ENCODE measurements at places on chromosomes 12 and 14.
A peak's percentile ranks its signal among the peaks of the same experiment; 100 is the strongest.

DNA sequence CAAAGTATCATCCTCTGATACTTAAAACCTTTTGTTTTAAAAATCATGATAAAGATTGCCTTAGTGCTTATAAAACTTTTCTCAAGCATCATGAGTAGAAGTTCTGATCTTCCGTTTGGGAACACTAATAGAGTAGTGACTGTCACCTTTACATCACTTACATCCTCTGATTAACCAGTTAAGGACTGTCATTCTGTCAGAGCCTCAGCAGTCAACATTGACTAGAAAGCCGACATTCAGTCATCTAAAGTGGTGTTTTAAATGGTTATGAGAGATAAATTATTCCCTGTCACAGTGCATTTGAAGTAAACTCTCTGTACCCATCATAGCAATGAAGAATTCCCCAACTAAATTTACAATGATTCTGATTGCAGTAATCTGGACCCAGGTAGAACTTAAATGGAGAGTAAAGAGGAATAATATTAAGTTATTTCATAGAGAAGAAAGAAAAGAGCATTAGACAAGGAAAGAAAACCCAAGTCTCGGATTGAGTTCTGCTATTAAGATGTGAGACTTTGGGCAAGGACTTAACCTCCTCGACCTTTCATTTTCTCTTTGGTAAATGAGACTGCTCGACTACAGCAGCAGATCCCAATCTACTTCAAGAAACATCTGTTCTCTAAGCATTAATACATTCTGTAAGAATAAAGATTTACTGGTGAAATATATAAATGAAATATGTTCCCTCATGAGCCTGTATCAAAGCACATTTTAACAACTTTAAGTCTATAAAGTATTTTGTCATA lies 563.9 kb upstream of the LMO3 start:
- no peak for DNase-seq

DNA sequence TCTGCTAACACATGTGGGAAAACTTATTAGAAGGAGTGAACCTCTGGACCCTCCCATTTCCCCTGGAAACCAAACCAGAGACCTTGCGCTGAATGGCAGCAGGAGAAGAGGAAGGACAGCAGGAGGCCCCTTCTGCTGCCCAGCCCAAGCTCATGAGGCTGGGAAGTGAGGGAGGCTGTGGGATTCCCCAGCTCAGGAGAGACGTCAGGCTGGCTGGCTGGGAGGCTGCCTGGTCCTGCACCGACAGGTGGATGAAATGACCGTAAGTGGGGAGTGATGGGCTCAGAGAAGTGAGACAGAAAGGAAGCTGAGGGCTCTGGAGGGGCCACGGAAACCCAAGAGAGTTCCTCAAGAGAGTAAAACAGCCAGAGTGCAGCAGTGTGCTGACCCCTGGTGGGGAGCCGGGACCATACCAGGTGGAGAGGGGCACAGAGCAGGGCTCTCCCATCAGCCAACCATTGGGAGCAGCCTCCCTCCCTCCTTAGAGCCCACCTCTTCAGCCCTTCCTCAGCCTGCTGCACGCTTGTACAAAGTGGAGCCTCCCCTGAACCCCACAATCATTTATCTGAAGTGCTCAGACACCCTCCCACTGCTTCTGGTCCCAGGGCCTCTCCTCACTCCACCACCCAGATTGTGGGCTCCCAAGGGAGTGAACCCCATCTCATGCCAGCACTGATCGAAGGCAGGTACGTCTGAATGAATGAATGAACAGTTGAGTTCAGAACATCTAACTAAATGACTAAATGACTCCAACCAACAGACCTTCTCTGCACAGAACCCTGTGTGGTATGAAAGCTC lies 14.0 kb downstream of the TAMALIN start:
- DNase-seq: peak; percentile 81

GRCh38 chr14:99174081-99174769 lies 97.8 kb downstream of the BCL11B start:
- no peak for DNase-seq

GRCh38 chr12:951176-951575 lies 1.7 kb upstream of the RAD52 start:
- no peak for DNase-seq

- DNase-seq: no peak
Measured at GRCh38 chr12:76890151-76891143, 11.6 kb upstream of the CSRP2 start.

DNA sequence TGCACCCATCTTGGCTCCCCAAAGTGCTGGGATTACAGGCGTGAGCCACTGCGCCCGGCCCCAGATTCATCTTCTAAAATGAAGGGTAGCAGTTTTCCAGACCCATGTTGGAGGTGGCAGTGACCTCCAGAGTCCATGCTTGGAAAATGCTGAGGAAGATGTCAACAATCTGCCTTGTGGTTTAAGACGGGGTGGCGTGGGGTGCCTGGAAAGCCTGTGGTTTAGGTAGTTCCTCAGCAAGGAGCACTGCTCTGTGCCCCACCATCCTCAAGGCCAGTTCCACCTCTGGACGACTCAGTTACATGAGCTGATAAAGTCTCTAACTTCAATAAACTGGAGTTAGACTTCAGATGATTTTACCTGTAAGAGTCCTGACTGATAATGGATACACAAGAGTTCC lies 48.6 kb downstream of the DRAM1 start:
- DNase-seq: no peak

DNA sequence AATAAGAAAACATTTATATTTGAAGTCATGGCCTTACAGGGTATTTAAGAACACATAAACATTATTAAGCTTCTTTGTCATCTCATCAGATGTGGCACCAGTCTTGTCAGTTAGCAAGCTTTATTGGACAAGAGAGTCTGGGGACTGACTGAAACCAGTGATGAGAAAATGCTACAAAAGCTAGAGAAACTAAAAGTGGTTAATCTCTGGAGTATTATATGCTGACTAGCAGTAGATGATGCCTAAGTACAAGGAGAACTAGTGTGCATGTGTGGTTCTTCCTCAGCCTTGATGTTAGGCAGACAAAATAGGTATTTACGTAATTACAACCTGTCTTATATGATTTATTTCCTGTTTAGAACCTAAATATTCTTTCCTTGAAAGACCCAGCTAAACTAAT lies 176.5 kb downstream of the CPNE8 start:
- DNase-seq: no peak

GRCh38 chr12:124296916-124297351 lies 2.0 kb downstream of the RFLNA start:
- no peak for DNase-seq

- no peak for DNase-seq
Measured at GRCh38 chr12:104094284-104094683, 30.0 kb downstream of the HCFC2 start.

DNA sequence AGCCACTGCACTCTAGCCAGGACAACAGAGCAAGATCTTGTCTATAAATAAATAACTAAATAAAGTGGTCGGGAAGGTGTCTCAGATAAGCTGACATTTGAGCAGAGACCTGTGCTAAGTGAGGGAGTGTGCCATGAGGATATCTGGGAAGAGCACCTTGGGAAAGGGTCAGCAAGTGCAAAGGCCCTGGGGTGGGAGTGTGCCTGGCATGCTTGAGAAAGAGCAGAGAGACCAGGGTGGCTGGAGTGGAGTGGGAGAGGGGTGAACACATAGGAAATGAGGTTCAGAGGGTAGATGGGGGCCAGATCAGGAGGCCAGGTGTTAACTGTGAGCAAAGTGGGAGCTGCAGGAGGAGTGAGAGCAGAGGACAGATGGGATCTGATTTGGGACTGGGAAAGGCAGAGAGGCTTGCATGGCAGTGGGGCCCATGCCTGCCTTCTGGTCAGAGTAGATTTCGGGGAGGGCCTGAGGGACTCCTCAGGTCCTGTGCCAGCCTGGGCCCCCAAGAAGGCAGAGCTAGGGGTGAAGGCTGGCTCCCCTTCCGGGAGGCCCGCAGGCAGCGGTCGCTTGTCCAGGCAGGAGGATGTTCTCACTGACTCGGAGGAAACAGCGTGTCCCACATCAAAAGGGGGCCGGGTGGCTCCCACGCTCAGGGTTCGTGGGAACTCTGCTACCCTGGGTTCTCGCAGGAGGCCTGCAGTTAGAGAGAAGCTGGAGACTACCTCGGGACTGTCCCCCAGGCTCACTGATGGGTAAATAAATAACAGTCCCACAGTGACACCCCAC lies 32.6 kb downstream of the DTX1 start:
- no peak for DNase-seq

GRCh38 chr12:90024262-90024661 lies 315.6 kb upstream of the ATP2B1 start:
- DNase-seq: peak; percentile 14

GRCh38 chr12:96371790-96372699 lies 28.2 kb downstream of the CDK17 start:
- DNase-seq: no peak

DNA sequence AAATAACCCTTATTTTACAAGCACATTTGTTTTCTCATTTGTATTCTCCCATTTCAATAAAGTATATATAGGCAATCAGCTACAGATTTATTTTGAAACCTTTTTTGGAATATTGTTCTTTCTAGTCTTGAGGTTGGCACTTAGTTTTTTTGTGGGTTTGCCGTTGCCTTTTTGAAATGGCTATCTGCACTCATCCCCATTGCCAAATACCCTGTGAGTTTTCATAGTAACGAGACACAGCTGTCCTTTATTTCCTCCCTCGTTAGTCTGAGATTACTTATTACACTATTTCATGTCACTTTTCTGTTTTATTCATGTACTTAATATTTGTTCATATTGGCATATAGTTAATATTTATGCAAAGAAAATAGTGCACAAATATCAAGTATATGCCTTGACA lies 1104.0 kb downstream of the SLC6A15 start:
- no peak for DNase-seq

DNA sequence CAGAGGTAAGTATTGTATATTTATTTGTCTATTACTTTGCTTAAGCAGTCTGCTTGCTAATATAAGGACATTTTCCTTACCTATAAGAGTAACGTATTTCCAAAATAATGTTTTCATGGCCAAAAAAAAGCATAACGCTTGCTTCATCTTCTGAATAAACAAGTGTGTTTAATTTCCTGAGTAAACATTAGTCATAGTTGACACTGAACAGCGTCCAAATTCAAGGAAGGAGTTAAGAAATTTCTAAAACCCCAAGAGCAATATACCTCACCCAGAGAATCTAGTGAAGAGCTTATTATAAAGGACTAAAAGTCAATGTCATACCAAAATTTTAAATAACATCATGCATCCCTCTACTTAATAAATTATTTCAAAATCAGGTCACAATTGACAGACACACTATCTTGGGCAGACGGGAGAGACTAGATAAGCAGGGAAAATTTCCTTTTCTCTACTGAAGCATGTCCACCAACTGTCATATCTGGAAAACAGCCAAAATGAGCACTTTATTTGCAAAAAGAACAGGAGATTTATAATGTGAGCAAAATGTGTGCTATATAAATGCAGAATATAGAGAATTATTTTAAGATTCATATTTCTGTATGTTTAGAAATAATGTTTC lies 25.1 kb downstream of the ANKS1B start:
- DNase-seq: peak; percentile 56

GRCh38 chr12:53523131-53523530 lies 15.8 kb upstream of the NPFF start:
- no peak for DNase-seq

GRCh38 chr12:99386907-99387306 lies 260.6 kb upstream of the GARIN6 start:
- DNase-seq: no peak

GRCh38 chr12:50579757-50580267 lies 75.0 kb downstream of the DIP2B start:
- DNase-seq: no peak

DNA sequence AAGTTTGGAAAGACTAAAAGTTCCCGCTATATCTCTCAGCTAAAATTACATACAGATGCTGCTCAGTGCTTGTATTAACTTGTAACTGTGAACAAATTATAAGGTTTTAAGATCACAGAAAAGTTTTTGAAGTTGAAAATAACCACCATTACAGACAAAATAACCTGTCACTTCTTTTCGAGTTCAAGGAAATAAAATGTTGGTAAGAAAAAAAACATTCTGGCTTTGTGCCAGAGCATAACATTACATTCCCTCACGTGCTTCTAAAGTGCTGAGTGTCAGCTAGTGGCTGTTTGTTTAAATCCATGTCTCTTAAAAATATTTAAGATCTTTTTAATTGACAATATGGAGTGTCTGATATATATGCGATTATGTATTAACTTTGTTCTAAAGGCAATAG lies 27.2 kb upstream of the ADAMTS20 start:
- DNase-seq: peak; percentile 44

DNA sequence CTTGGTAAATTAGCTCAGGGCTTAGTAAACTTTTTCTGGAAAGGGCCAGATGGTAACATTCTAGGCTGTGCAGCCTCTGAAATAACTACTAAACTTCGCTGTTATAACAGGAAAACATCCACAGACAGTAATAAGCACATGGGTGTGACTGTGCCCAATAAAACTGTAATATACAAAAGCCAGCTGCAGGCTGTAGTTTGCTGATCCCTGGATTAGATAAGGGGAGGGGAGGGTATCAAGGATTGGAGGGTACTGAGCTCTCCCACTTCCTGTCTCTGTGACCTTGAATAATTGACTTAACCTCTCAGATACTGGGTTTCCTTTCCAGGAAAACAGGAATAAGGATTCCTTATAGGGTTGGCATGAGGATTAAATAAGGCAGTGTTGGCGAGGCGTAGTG lies 81.2 kb downstream of the CCDC60 start:
- DNase-seq: no peak

- no peak for DNase-seq
Measured at GRCh38 chr12:88408823-88409222, 171.4 kb downstream of the KITLG start.

DNA sequence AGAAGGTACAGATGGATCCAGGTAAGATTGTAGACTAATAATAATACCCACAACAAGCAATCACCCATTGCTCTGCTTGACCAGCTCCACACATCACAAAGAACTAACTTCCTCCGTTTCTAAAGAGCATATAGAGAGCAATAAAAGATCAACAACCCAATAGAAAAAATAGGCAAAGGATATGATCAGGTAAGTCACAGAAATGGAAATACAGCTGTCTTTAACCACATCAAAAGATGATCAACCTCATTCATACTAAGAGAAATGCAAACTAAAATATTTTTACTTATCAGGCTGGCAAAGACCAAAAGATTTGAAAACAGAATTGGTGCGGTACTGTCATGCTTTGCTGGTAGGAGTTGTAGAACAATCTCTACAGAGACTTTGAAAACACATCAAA lies 8.9 kb downstream of the C2CD5 start:
- no peak for DNase-seq

- no peak for DNase-seq
Measured at GRCh38 chr12:77314378-77315052, 249.1 kb upstream of the E2F7 start.

Data from tongue (tissue), 3 donors.